ENCODE measurements at places on chromosomes 5 and 9.
A peak's percentile ranks its signal among the peaks of the same experiment; 100 is the strongest.

GRCh38 chr9:83238871-83239640 lies 176.1 kb upstream of the RASEF start:
- peak; percentile 7 for DNase-seq

- DNase-seq = no peak
Measured at GRCh38 chr5:36600917-36601527, 5.4 kb upstream of the SLC1A3 start.

GRCh38 chr9:445033-445432 lies 230.4 kb downstream of the DOCK8 start:
- no peak for DNase-seq

DNA sequence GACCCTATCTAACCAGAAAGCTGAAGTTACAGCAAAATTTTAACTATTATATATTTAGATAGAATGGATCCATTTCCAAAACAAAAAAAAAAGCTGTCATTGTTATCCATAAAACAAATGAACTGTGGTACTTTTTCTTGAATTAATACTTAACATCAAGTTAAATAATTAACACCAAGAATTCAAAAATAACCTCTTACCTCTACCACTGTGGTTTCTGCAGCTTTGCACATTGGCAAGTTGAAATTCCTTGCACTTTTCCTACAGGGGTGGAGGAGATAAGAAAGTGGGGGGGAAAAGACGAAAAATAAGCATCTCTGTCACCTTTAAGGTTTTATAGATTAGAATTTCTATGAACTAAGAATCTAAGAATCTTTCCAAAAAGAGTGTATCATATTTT lies 30.0 kb downstream of the OXCT1 start:
- no peak for DNase-seq

DNA sequence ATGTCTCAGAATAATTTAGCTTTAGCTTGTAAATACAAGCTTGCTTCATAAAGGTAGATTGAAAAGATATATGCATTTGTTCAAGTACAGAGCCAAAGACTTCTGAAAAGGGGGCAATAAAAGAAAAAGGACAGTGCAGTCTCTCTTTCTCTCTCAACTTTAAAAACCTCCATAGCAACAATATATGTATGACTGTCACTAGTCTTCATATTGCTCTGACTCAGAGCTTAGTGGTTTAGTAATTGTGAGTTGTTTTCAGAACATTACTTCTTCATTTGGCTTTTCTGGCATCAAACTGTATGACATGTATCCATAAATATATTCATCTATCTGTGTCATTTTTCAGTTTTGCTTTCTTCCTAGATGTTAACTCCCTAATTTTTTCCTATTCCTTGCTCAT lies 194.6 kb upstream of the KIF2A start:
- DNase-seq = no peak

DNA sequence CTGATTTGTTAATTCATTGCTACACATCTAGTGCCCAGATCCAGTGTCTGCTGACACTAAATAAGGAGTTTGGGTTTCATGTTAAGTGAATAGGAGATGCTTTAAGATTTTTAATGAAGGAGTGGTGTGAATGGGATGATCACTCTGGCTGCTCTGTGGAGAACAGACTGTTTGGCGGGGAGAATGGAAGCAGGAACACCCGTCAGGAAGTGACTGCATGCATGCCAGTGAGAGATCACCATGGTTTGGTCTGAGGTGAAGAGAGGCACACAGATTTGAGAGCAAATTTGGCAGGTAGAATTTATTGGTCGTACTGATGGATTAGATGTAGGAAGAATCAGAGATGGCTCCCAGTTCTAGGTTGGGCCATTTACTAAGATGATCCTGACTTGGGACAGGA lies 19.8 kb downstream of the ATP6V0E1 start:
- DNase-seq = no peak

DNA sequence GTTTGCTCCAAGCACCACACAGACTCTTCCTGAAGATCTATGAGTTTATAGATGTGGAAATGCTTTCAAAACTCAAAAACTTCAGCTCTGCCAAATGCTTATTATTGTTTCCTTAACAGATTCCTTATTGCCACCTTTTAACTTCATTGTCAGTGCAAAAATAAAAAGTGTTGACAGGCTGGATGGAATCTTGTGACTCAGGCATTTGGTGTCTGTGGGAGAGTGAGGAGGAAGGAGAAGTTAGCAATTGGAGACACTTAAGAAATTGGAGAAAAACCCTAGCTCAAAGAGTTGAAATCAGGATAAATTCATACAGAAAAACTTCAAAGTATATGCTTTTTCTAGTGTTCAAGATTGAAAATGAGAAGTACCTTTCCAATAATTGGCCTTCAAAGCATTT lies 140.6 kb upstream of the PUM3 start:
- DNase-seq = no peak

DNA sequence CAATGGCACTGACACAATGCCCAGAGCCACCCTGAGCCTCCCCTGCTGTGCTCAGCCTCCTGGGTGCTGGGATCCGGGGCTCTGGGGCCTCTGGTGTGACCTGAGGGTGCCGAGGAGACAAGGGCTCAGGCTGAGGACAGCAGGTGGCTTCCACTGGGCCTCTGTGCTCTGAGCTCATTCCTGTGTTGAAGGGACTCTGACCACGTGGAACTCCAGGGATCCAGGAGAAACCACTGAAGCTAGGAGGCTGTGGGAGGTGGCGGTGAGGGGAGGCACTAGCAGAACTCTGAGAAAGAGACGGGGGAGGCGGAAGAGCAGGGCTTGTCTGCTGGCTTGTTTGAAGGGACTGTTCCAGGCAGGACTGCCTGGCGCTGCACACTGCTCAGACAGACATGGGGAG lies 318.7 kb upstream of the IRX1 start:
- DNase-seq = no peak

- no peak for DNase-seq
Measured at GRCh38 chr5:65157906-65158603, 323.7 kb downstream of the ADAMTS6 start.

- DNase-seq = no peak
Measured at GRCh38 chr5:52692039-52692438, 95.7 kb upstream of the ITGA1 start.

DNA sequence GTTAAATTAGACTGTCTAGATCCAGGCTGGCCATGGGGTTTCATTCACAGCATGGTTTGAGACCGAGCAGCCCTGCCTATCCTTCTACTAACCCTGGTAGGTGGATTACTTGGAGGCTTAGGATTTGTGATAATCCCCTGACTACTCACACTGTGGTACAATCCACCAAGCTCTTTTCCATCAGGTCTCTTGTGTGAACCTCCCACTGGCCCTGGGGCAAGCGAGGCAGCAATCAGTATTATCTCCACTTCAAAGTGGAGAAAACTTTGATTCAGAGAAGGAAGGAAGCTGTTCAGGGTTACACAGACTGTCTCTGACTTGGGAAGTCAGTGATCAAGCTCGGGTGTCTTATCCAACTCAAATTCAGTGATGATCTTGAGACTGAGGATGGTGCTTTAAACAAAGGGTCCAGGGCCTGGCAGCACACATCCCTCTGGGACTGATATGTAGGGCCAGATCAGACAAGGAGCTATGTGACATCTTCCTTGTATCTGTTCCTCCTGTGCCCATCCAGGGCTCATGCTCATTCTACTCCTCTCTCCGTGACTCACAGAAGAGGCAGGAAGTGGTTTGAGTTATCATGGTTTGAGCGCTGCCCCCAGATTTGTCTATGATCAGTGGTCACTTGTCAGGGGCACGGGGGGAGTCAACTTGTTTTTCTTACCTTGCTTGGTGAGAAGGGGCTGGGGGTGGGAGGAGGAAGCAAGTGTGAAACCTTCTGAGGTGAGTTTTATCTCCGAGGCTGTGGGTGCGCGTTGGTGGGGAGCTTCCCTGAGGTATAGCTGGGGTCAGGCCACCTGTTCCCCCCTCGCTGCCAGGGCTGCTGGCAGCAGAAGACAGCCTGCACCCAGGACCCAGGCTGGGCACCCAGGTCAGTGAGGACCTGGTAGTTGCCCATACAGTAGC lies 48.6 kb downstream of the RGS3 start:
- DNase-seq = no peak

DNA sequence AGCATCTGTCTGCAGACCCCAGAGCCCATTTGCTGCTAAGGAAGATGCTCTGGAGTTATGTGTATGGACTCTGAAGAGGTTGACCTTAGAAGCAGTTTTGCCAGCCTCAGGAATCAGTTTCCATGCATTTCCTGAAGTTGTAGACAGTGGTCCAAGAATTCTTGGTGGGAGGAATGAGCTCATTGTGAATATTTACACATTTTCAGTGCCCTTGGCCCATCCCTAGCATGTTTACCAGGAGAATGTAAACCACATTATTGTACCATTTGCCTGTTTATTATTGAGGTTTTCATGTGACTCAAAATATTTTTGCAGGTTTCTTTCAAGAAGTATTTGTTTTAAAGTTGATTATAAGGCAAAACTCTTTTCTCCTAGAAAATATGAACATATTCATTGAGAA lies 93.8 kb downstream of the NXNL2 start:
- no peak for DNase-seq

- no peak for DNase-seq
Measured at GRCh38 chr9:107635803-107636174, 146.2 kb upstream of the KLF4 start.

DNA sequence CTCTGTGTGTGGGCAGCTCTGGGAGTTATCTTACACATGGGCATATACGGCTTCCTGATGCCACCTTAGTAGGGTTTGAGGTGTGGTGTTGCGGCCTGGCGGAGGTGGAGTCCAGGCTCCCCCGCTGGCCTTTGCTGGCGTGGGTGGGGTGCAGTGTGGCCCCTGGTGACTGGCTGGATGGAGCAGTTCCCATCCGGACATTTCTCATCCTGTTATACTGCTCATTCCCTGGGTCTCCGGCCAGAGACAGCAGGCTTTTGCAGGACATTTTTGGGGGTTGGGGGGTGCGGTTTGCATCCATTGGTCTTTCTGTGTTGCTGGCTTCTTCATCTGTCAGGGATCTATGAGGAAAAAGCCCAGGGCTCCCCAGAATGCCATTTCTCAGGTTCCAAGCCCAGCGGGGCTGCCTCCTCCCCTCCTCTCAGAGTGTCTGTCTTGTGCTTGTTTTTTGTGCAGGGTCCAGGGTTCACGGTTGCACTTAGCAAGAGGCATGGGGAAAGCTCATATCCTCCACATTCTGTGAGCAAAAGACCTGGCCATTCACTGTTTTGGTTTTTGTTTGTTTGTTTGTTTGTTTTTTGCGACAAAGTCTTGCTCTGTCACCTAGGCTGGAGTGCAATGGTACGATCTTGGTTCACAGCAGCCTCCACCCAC lies 22.3 kb downstream of the NDUFS6 start:
- no peak for DNase-seq

DNA sequence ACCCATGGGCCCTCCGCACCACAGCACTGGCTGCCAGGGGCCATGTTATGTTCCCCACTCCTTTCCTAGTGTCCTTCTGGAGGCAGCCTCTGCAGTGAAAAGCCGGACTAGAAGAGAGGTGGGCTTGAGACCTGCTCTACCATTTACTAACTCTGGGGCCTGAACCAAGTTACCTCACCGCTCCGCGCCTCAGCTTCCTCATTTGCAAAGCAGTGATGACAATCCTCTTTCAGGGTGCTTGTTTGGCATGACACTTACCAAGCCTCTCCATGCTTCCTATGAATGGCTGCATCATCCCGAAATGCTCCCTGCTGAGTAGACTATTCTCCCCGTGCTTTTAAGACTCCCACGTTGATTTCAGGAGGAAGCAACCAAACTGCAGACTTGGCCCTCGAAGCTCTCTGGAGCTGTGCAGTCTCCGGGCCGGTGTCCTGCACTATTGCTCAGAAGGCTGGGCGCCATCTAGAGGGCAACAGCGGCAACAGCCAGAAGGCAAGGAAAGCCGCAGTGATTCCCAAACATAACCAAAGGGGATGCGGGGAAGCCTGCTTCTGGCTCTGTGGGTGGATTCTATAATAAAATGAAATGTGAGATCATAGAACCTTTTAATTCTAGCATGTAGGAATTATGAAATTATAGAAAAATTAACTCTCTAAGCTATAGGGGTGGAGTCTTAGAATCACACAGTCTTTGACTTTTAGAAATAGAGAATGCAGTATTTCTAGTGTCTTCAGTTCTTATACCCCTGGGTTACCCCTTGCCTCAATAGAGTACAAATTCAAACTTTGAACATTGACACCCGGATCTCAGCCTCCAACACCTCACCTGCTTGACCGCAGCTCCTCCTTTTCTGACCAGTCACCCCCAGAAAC lies 599.8 kb upstream of the BRINP1 start:
- peak; percentile 73 for DNase-seq

DNA sequence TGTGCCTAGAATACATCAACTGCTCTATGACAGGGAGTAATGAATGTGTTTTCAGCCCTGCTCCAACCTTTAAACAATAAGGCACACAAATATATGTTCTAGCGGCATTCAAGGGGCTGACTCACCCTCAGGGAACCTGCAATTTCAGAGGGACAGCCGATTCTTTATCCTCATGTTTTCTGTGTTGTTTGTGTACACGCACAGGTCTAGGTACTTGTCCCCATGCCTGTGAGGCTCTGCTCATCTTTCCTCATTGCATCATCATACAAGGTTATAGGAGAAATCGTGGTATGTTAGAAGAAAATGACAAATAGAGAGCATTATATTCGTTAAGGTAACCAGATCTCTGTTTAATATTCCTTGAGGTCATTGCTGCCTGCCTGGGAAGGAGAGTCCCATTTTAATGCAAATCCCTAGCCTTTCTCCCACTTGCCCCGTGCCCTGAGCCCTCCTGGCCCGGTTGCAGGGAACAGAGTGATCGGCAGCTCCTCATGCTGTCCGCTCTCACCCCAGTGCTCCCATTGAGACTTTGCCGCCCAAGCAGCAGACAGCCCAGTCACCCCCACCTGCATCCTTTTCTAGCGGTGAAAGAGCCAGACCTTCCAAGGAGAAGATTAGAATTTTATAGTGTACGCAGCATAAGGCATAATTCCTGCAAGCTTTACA lies 14.6 kb downstream of the MAP1B start:
- peak; percentile 62 for DNase-seq

GRCh38 chr5:51382521-51383130 lies 622 bp upstream of the ISL1 start:
- no peak for DNase-seq

GRCh38 chr5:170573114-170573513 lies 69.3 kb downstream of the KCNIP1 start:
- DNase-seq = no peak

DNA sequence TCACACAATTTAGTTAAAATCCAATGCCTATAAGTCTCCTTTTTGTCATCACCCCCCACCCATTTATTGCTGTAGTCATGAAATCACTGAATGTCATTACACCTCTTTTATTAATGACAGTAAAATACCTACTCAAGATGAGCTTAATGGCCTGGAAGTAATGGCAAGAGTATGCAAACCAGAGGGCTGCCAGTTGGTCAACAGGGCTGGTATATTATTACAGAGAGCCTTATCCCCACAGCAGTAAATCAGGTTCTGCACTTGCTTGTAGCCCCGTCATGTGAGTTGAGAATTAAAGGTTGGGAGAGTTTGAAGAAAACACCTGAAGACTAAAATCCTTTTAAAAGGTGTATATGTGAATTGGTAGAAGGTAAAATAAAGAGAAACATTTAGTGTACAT lies 372.4 kb downstream of the MAT2B start:
- no peak for DNase-seq

DNA sequence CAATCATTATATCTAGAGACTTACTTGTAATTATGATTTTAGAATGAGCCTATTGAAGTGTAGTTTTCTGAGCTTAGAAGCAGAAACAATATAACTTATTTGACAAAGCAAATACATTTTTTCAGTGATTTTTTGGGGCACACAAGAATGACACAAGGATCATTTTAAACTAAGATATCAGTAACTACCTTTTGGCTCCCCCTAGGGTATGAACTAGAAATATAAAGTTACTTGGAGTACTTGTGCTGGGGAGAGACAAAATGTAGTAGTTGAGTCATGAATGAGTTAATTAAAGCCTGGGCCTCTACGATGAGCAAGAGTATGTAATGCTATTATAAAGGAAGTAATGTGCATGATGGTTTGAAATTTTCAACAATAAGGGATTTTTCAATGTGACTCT lies 1244.1 kb upstream of the ACO1 start:
- no peak for DNase-seq

Measured in NCI-H774 (cell line).